ENCODE measurements at places on chromosomes 12 and 14. TPM values are rescaled to one million over a fixed set of nuclear protein-coding genes. Genes with fewer than 3 reads are reported as not detected.

Gene IFT81
- total RNA-seq: 21.6 TPM

Gene TDRD9
- total RNA-seq: 0.14 TPM

Gene LPAR5
- 0.62 TPM for total RNA-seq

Gene CCNK
- 50.9 TPM for total RNA-seq

Gene TAS2R9
- total RNA-seq: not detected

Gene SIX1
- 6.2 TPM for total RNA-seq

Gene SLC6A12
- total RNA-seq: 0.72 TPM

Gene C12orf56
- total RNA-seq: not detected

Gene THAP2
- 3.3 TPM for total RNA-seq

Measured in A549 treated with GW870086 at 1 μM for 4 hours (cell line).